SK-N-SH (cell line): ENCODE measurements at places on chromosomes 5 and 9. TPM values are rescaled to one million over a fixed set of nuclear protein-coding genes. Genes with fewer than 3 reads are reported as not detected.

Gene PNPLA7
- 0.88 and 0.99 TPM in 2 replicates for polyA plus RNA-seq

GRCh38 chr5:56814361-56814962, 887 bp upstream of the MAP3K1 start:
- peak; percentile 71 for DNase-seq

DNA sequence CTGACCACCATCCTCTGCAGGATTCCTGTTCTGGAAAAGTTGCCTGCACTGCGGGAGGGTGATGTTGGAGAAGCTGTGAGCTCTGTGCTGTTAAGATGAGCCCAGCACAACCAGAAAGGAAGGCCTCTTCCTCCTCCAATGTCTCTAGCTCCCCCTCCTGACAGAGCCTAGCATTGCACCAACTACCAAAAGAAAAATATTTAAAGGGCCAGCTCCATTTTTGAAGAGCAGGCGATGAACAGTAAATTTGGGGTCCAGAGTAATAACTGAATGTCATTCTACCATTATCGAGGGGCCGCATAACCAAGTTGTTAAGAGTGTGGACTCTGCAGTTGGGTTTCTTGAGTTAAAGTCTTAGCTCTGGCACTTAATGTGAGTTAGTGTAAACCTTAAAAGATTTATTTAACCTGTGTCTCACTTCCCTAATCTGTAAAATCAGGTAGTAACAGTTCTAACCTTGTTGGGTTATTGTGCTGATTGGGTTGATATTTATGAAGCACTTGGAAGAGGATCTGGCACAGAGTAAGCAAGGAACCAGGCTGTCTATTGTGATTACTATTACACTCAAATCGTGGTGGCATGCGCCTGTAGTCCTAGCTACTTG, 3.9 kb downstream of the TEX53 start:
- DNase-seq = peak; percentile 69

DNA sequence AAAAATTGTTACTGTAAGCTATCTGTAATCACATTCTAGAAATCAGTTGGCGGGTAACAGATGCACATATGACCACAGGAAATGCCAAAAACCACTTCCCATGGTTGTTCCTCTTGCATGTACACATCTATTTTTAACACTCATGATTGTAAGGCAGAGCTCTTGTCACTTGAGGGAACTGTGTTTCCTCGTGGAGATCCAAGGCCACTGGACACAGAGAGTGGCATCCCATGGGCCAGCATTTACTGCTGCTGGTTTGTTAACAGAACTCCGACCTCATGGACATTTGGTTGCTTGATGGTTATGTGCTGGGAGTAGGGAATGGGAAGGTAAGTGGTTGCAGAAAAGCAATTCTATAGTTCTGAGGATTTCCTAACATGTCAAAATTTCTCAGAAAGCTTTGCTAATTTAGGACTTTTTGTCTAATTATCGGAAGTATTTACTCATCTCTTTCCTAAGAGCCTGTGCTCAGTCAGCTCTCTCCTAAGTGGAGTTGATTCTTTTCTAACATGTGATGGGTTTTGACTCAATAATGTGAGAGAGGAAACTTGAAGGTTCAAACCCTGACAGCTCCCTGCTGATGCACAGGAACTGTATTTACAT, 202.0 kb upstream of the NR3C1 start:
- DNase-seq = no peak

DNA sequence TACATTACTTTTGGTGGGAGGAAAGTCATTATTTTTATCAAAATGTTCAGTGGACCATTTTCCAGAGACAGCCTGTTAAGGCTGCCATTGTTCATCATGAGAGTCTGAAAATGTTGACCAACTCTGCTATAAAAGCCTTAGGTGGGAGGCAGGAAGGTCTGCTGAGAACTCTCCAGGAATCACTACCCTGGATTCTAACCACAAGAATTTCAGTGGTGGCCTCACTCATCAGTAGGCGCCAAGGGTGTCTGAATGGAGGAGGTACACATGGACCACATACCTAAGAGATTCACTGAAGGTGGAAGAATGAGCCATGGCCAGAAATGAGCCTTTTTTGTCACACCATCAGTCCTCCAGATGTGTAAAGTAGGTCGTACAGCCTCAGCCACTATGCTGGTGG, 21.0 kb upstream of the TLX3 start:
- DNase-seq = no peak

Gene DNAH5
- polyA plus RNA-seq = 0.74 and 1.0 TPM in 2 replicates

DNA sequence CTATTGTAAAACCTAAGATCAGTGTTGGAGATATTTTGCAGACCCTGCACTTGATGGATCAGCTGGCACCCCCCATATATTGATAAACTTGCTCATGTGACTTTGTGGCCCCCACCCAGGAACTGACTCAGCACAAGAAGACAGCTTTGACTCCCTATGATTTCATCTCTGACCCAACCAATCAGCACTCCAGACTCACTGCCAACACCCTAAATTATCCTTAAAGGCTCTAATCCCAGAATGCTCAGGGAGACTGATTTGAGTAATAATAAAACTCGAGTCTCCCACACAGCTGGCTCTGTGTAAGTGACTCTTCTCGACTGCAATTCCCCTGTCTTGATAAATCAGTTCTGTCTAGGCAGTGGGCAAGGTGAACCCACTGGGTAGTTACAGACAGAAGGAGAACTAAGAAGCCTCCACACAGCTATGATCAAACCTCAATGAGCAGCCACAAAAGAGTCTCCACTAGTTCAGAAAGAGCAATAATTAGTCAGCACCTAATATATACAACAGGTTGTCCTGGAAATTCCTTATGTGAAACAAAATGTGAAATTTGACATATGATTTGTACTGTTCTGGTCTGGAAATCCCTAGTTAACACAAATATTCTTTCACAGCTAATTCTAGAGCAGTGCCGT, 52.2 kb downstream of the ACTL7B start:
- DNase-seq = no peak

- DNase-seq = no peak
Measured at GRCh38 chr9:96245399-96245798, 56.6 kb downstream of the HSD17B3 start.

Gene SLC46A2
- not detected in 2 replicates for polyA plus RNA-seq

DNA sequence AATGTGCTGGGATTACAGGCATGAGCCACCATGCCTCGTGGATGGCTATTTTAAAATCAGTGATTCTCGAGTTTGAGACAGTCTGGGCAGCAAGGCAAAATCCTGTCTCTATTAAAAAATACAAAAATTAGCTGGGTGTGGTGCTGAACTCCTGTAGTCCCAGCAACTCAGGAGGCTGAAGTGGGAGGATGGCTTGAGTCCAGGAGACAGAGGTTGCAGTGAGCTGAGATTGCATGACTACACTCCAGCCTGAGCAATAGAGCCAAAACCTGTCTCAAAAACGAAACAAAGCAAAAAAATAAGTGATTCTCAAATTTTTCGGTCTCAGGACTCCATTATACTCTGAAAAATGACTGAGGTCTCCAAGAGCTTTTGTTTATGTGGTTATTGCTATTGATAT, 47.9 kb upstream of the HSPA9 start:
- DNase-seq = no peak

- DNase-seq = no peak
Measured at GRCh38 chr9:125435776-125436612, 174.4 kb downstream of the GAPVD1 start.

Gene PCDH1
- 0.08 and 0.10 TPM in 2 replicates for polyA plus RNA-seq

Gene CD74
- polyA plus RNA-seq = 0.15 and 0.26 TPM in 2 replicates

GRCh38 chr5:35253582-35253981, 23.3 kb upstream of the PRLR start:
- DNase-seq = no peak
